Skin of body (tissue), 3 donors: ENCODE measurements at places on chromosomes 5 and 9. TPM values are rescaled to one million over a fixed set of nuclear protein-coding genes. Genes with fewer than 3 reads are reported as not detected.

The SLCO6A1 gene
- not detected for total RNA-seq

The MARCOL gene
- not detected for total RNA-seq

The ELAVL2 gene
- 3.2 TPM for total RNA-seq

The FBXO38 gene
- total RNA-seq: 48.8 TPM

The LRRC26 gene
- not detected for total RNA-seq

The FGF10 gene
- total RNA-seq: 11.1 TPM

The XPA gene
- total RNA-seq: 14.2 TPM

The RMI1 gene
- 9.4 TPM for total RNA-seq

The MATR3 gene
- 271 TPM for total RNA-seq

The CAPSL gene
- total RNA-seq: 0.20 TPM

The GPR150 gene
- not detected for total RNA-seq

The JMY gene
- 25.7 TPM for total RNA-seq

The SLCO4C1 gene
- 4.2 TPM for total RNA-seq

The IRGM gene
- total RNA-seq: 0.39 TPM

The MEIKIN gene
- not detected for total RNA-seq

The IFNA2 gene
- not detected for total RNA-seq

The IFNB1 gene
- total RNA-seq: not detected

The SPATA31D1 gene
- total RNA-seq: not detected

The TMOD1 gene
- total RNA-seq: 9.3 TPM

The MYOZ3 gene
- 3.1 TPM for total RNA-seq

The NR2F1-AS1 gene
- 5.4 TPM for total RNA-seq

The FOXD4L6 gene
- total RNA-seq: not detected

The LTC4S gene
- 1.5 TPM for total RNA-seq

The CCNJL gene
- total RNA-seq: 3.2 TPM

The IL4 gene
- total RNA-seq: not detected

The PCDHB3 gene
- total RNA-seq: 2.7 TPM

The OBP2B gene
- 0.30 TPM for total RNA-seq

The ESM1 gene
- 4.6 TPM for total RNA-seq

The TMEM232 gene
- 3.7 TPM for total RNA-seq

The CEP120 gene
- 16.9 TPM for total RNA-seq

The ITGA1 gene
- 23.3 TPM for total RNA-seq

The MYOT gene
- total RNA-seq: 26.8 TPM

The LCN1 gene
- total RNA-seq: not detected

The BAAT gene
- not detected for total RNA-seq

The TMEM174 gene
- total RNA-seq: not detected

The RPL12 gene
- 988 TPM for total RNA-seq

The PRR16 gene
- total RNA-seq: 12.4 TPM

The LCN2 gene
- 14.6 TPM for total RNA-seq

The RGS7BP gene
- total RNA-seq: 0.89 TPM

The NUTM2G gene
- total RNA-seq: not detected

The SLC36A3 gene
- not detected for total RNA-seq

The FCN1 gene
- total RNA-seq: 18.5 TPM

The ADRB2 gene
- 3.8 TPM for total RNA-seq

The KIF4B gene
- not detected for total RNA-seq

The PDE4D gene
- 39.7 TPM for total RNA-seq

The AJM1 gene
- total RNA-seq: 0.79 TPM

The ACOT12 gene
- total RNA-seq: 0.10 TPM

The CDH6 gene
- 6.9 TPM for total RNA-seq
